SJSA1 (cell line): ENCODE measurements at places on chromosomes 3 and 15. TPM values are rescaled to one million over a fixed set of nuclear protein-coding genes. Genes with fewer than 3 reads are reported as not detected.

Gene NCBP2
- total RNA-seq, result 44.8 and 44.9 TPM in 2 replicates

Gene ROPN1
- not detected in 2 replicates for total RNA-seq

Gene ISLR
- total RNA-seq, result not detected in 2 replicates

Gene GOLGA6L1
- total RNA-seq, result not detected in 2 replicates

Gene EPHB1
- total RNA-seq, result not detected in 2 replicates

Gene VIPR1
- total RNA-seq, result not detected in 2 replicates

Gene CD86
- total RNA-seq, result not detected in 2 replicates

Gene GOLGA6B
- total RNA-seq, result not detected in 2 replicates

Gene ZNF774
- 0.66 and 4.1 TPM in 2 replicates for total RNA-seq

Gene DMXL2
- 26.4 and 31.2 TPM in 2 replicates for total RNA-seq

Gene NEK11
- 6.3 and 18.0 TPM in 2 replicates for total RNA-seq

Gene ERC2
- total RNA-seq, result 0.13 and 0.81 TPM in 2 replicates

GRCh38 chr3:42022355-42022754 lies 60.5 kb upstream of the ULK4 start:
- DNase-seq, result no peak

DNA sequence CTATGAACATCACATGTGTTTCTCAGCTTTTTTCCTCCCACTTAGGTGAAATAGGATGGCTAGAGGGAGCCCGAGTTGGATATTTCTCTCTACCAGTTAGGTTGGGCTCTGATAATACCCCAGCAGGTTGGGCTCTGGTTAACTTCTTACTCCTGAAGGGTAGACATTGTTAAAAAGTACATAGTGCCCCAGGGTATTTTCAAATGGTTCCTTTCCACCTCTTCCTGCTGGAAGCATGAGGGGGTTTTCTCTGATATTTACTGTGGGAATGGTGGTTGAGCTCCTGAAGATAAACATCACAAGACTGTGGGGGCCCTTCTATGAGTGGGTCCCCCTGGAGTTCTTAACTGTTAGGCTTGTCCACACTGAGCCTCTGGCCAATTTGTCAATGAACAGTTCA lies 36.1 kb upstream of the SPESP1 start:
- DNase-seq, result no peak

- no peak for DNase-seq
Measured at GRCh38 chr3:62493109-62493801, 119.9 kb upstream of the FEZF2 start.

GRCh38 chr15:74599156-74599555 lies 16.5 kb upstream of the CLK3 start:
- no peak for DNase-seq

DNA sequence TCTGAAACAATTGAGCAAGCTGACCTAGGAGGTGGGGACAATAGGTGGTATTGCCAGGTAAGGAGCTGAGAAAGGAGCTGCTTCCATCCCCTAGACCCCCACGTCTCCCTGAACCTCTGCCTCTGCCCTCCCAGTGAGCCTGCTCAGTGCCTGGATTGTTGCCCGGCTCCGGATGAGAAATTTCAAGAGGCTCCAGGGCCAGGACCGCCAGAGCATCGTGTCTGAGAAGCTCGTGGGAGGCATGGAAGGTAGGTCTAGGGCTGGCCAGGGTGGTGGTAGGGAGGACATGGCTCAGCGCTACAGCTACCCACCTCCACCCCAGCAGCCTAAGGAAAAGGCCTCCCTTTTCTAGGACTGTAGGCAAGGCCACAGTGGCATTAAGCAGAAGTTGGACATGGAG lies 13.3 kb downstream of the DUOX1 start:
- DNase-seq, result no peak

- no peak for DNase-seq
Measured at GRCh38 chr3:14174483-14174882, 3.9 kb downstream of the XPC start.

- no peak for DNase-seq
Measured at GRCh38 chr15:99732751-99733267, 428 bp downstream of the LYSMD4 start.

DNA sequence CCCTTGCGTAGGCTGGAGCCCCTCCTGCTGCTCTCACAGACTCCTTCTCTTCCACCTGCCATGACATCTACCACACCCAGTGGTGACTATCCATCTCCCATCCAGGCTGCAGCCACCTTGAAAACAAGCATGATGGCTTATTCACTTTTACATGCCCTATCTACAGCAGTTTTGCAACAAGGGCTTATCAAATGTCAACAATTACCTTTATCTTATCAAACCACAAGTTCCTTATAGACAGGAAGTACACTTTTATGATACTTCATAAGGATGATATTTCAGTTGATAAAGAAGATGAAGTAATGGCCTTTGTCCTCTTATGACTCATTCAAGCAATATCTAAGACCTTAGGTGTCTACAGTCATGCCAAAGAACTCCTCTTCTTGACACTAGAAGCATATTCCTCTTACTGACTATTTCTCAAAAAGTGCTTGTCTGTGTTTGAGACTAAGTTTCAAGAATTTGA lies 125.3 kb upstream of the SPRED1 start:
- DNase-seq, result no peak

DNA sequence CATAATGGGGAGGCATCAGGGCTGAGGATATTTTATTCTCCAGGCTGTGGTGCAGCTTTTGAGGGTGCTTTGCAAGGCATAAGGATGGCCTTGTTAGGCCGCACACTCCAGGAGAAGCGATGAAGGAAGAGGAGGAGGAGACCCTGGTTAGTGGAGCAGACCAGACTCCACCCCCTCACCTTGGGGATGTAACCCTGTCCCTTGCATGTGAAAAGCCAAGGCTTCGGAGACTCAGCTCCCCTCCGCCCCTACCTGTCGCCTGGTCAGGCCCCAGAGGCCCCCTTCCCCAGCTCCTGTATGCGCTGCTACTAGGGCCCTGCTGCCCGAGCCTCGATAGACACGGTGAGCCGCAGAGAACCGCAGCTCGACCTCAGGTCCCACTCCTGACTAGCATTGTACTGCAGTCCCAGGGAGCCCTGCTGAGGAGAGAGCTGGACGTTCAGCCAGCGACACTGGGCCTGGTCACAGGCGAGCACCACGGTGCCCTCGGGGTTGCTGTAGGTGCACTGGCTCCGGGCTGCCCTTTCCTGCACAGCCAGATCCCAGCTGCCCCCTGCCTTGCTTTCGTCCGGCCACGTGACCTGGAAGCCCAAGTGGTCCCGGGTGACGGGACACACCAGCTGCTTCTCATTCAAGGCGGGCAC lies 10.2 kb downstream of the CPN2 start:
- DNase-seq, result no peak

GRCh38 chr15:75891895-75892294 lies 11.8 kb upstream of the FBXO22 start:
- DNase-seq, result no peak

GRCh38 chr3:60303160-60303559 lies 948.1 kb downstream of the FHIT start:
- DNase-seq, result no peak

DNA sequence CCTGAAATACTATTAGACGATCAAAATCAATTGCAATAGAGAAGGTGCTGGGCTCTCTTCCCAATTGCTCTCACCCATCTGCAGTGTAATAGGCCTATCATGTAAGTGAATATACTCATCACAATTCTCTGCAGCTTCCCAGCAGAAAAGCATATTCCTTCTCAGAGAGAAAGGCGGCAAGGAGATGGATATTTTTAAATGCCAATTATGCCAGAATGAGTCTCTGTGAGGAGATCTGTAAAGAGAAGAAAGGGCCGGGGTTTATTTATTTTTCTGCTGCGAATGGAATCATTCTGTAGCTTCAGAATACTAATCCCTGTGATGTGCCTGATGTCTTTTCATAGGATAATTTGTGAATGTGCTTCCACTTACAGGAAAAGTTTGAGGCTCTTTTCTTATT lies 112.0 kb downstream of the APBA2 start:
- no peak for DNase-seq

GRCh38 chr15:68578980-68579935 lies at the start of gene CORO2B:
Gene CORO2B, plus strand, starts transcription at chr15:68578993. Its CDS starts 270 bp downstream, at chr15:68579263.
- DNase-seq, result no peak

GRCh38 chr3:58167431-58168351 lies 43.1 kb downstream of the DNASE1L3 start:
- peak; percentile 95 for DNase-seq

DNA sequence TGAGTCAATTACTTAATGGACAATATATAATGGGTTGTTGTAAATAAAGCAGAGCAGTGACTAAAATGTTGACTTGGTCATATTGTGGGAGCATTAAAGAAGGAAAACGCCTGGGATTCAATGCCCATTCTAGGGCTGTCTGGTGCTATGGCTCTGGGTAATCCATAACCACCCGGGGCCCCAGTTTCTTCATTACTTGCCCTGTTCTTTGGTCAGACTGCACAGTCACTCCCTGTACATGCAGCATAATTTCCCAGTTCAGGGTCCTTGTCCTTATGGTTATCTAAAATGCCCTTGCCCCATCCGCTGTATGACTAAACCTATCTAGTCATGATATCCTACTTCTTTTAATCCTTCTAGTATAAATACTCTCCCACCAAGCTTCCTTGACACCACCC lies 27.5 kb upstream of the DENND4A start:
- DNase-seq, result no peak
